ENCODE measurements at places on chromosomes 4 and X. TPM values are rescaled to one million over a fixed set of nuclear protein-coding genes. Genes with fewer than 3 reads are reported as not detected.

DNA sequence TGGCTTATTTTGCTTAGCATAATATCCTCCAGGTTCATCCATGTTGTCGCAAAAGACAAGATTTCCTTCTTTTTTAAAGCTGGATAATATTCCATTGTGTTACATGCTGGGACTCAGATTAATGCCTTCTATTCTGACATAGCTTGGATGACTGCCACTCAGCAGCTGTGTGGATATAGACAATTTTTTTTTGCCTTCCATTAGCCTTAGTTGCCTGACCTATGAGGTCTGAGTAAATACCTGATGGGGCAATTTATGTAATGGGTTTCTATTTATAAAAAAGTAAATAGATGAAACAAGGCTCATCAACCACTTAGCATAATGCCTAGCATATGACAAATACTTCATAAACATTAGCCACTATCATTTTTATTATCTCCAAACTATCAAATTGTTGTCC is 515.4 kb downstream of the ZNF674 start:
- DNase-seq = no peak

Gene PPP1R2C
- not detected for total RNA-seq

Gene CYBB
- total RNA-seq = 0.50 TPM

GRCh38 chr4:109094056-109094455 is 208.4 kb downstream of the COL25A1 start:
- no peak for DNase-seq

Gene RWDD4
- total RNA-seq = 23.0 TPM

DNA sequence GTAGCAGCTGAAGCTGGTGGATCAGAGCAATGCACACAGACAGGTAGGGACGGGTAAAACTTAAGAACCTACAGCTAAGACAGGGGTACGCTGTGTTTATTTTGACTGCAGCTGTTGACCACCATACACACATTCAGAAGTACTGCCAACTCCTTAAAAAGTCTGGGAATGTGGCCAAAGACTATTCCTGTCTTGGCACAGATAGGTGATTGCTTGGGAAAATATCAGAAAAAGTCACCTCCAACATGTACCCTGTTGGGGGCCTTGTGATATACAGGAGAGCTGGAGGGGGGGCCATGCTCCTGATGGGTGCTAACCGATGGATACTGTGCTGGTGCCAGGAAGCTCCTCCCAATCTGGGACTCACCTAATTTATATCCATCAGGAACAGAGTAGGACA is 121.2 kb downstream of the VCX2 start:
- no peak for DNase-seq

- no peak for DNase-seq
Measured at GRCh38 chrX:129614481-129615255, 40.1 kb downstream of the APLN start.

DNA sequence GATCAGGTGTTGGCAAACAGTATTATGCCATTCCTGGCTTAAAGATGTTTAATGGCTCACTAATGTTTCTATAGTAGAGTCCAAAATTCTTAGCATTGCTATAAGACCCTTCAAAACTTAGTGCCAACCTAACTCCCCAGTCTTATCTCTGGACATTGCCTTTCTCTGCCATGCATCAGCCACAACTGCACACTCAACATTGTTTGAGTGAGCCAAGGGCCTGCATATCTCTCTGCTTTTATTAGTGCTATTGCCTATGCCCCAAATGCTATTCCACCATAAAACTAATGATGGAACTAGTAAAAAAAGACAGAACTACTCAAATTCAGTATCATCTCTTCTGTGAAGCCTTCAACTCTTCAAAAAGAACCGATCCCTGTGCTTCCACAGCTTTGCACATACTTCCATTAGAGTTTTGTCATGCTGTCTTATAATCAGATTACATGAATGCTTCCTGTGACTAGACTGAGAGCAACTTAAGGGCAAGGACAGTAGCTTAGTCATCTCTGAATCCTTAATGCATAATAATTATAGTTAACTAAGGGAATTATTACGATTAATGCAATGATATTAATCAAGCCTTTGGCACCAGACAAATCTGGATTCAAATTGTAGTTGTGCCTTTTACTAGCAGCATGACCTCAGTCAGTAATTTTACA is 53.7 kb downstream of the CHM start:
- no peak for DNase-seq

Gene GPR82
- total RNA-seq = 0.12 TPM

Gene GYPB
- not detected for total RNA-seq

DNA sequence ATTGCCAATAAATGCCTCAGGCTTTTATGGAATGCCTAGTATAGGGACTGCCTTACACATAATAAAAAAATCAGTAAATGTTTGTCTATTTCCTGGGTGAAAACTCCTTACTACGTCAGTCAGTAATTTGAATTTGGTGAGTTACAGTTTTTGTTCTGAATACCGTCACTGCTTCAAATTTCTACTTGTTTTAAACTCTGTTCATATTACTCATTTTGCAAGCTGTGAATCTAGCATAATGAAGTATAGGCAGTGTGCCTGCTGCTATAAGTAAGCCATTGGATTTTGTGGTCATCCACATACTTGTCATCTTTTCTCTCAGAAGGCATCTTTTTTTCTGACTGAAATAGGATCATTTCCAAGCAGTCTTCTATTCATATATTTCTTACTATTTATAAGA is 43.1 kb downstream of the SYNPO2 start:
- no peak for DNase-seq

- no peak for DNase-seq
Measured at GRCh38 chr4:114087596-114088230, 108.3 kb upstream of the ARSJ start.

GRCh38 chr4:2182994-2183393 is 58.9 kb downstream of the HAUS3 start:
- no peak for DNase-seq

- peak; percentile 3 for DNase-seq
Measured at GRCh38 chrX:4547213-4547836, 833.9 kb upstream of the PRKX start.

Gene DAPP1
- total RNA-seq = 37.9 TPM

- no peak for DNase-seq
Measured at GRCh38 chr4:108731006-108731405, 31.8 kb downstream of the ETNPPL start.

DNA sequence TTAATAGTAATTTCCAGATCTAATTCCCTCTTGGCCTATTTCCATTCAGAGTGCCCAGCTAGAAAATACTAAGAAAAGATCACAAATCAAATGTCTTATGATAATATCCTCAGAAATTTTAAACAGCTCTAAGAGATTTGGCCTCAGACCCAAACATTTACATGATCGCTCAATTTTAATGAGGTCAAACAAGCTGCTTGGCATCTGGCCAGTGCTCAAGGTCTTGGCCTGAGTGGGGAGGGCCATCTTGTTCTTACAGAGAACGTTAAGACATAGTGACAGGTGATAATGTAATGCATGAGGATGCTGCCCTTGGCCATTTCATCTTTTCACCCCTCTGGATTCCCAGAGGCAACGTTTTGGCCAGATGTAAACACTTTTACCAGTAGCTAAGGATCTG is 159.2 kb upstream of the SLC7A11 start:
- DNase-seq = no peak

Gene FAM184B
- 0.04 TPM for total RNA-seq

Gene PRR32
- total RNA-seq = not detected

GRCh38 chr4:48103483-48104139 is 30.4 kb downstream of the TXK start:
- no peak for DNase-seq

GRCh38 chr4:128722911-128723310 is 86.6 kb upstream of the JADE1 start:
- no peak for DNase-seq

GRCh38 chr4:15336410-15337167 is 91.2 kb upstream of the C1QTNF7 start:
- DNase-seq = no peak

Gene EGFL6
- 1.8 TPM for total RNA-seq

Gene PDGFRA
- total RNA-seq = not detected

Gene MAGEB10
- total RNA-seq = not detected

DNA sequence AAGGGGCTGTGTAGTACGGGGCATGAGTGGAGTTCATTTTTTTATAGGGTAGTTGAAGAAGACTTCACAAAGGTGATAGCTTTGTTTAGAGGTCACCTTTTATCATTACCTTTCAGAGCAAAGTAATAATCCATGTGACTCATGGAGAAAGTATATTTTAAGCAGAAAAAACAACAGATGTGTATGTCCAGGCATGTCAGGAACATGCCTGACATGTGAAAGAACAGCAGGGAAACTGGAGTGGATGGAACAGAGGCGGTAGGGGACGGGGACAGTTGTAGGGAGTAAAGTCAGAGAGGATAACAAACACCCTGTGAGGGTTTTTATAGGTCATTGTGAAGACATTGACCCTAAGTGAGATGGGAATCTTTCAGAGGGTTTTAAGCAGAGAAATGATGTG is 107.6 kb downstream of the USP9X start:
- DNase-seq = no peak

DNA sequence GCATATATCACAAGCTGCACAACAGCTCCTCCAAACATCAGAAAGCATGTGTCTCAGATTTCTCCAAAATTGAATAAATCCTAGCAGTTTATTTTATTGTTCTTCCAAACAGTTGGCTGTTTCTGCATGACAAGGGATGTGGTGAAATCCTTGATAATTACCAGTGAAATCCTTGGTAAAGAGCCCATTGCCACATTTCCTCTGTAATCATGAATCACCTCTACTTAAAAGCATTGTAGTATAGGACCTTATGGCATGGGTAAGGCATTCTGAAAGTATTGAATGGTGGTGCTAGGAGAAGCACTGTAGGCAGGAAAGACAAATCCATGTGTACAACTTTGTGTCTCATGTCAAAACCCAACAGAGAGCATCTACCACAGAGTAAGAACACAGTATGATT is 135.8 kb upstream of the NDST3 start:
- no peak for DNase-seq

GRCh38 chr4:9918484-9918883 is 102.8 kb downstream of the SLC2A9 start:
- no peak for DNase-seq

GRCh38 chr4:183297675-183298074 is 22.4 kb downstream of the CLDN22 start:
- no peak for DNase-seq

GRCh38 chr4:145316897-145317574 is 136.6 kb upstream of the OTUD4 start:
- DNase-seq = no peak

Gene TMPRSS11D
- not detected for total RNA-seq

- peak; percentile 72 for DNase-seq
Measured at GRCh38 chr4:101527188-101527587, 179.9 kb upstream of the PPP3CA start.

DNA sequence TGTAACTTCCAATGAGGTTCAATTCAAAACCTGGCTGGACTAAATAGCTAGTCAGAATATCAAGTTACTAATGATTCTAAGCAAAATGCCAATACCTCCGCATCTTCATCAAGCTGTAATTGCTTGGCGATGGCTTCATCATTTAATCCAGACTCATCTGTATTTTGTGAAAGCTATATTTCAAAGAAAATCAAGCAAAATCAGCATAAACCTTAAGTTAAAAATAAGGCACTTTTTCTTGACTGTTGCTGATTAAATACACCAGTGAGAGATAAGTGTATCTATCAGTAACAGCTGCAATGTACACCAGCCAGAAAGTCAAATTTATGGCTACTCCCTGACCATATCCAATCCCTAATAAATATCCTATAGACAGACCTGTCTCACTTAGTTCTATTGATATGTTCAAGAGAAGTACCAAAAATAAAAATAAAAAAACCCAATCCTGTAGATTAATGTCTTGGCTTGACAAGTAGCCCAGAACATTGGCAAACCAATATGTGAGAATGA is 39.6 kb downstream of the RFC1 start:
- DNase-seq = no peak

GRCh38 chr4:2832981-2833670 is 10.5 kb upstream of the ADD1 start:
- no peak for DNase-seq

Gene CENPC
- total RNA-seq = 24.3 TPM

Gene SSX3
- not detected for total RNA-seq

DNA sequence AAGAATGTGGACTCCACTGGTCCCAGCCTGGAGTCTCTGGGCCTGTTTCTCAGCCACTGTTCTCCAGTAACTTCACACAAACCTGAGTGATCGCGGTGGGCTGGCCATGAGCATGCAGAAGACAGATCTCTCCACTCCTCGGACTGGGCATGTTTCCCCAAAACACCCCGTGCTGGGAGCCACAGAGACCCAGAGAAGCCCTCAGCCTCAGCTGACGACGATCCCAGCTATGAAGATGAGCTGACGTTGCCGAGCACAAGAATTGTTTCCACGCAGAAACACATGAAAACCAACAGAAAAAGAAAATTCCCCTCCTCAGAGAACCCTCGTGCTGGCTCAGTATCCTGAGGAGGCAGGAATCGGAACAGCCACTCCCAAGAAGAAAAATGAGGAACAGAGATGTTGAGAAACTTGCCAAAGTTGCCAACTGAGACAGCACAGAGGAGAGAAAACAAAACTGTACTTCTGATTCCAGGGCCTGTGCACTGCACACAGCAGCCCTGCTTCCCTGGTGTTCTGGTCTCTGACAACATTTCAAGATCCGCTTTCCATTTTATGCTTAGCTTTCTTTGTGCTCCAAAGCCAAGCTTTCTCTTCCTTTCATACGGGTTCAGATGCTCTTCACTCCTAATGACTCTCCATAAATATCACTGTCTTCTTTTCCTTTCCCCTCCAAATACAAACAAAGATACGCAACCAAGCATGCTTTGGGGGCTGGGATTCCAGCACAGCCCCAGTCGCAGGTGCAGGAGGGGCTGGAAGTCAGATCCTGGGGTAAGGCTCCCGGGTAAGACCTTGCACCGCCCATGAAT is 81.4 kb downstream of the IRF2 start:
- no peak for DNase-seq

Gene FSTL5
- not detected for total RNA-seq

GRCh38 chr4:2103843-2104547 is 44.9 kb downstream of the NAT8L start:
- no peak for DNase-seq

GRCh38 chr4:174540175-174540574 is 17.9 kb upstream of the HPGD start:
- DNase-seq = no peak

DNA sequence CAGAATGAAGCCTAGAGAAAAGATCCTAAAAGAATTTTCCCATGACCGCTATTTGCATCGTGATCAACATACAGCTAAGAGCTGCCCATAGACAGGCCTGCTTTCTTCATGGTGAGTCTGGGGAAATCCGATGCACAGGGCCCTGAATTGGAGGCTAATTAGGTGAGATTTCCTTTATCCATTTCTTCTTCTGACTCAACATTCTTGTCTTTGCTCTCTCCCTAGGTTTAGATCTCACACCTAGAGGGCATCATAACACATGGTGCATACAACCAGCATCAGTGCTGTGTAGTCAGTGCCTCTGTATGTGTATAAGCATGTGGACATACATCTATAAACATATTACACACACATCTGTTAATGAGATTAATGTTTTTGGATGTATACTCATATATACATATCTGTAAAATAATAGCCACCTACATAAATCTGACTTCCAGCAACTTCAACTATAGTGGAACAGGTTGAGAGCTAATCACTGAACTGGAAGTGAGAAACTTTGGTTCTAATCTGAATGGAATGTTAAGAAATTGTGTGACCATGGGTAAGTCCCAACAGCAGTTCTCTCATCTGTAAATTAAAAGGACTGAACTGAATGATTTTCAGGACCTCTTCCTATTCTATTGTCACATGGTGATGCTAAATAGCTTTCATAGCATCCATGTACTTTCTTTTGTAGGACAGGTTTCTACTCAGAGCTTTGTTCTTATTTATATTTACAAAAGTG is 17.5 kb downstream of the GATB start:
- DNase-seq = no peak

GRCh38 chr4:13537011-13537831 is 7.1 kb downstream of the NKX3-2 start:
- DNase-seq = no peak

All from activated naive CD8-positive, alpha-beta T cell treated with anti-CD3 and anti-CD28 coated beads for 36 hours (primary cell).